Activated T-helper 2 cell treated with anti-CD3 and anti-CD28 coated beads, Interferon-gamma antibody, Interleukin-2, Interleukin-4, amounts not matched to agents 10 μg/mL and 5 μg/mL and 100 μg/mL, durations not matched to agents 14 hours and 24 hours and 36 hours (primary cell): ENCODE measurements at places on chromosomes 5 and 9.

- no peak for DNase-seq
Measured at GRCh38 chr5:147913786-147914185, 7.4 kb upstream of the C5orf46 start.

DNA sequence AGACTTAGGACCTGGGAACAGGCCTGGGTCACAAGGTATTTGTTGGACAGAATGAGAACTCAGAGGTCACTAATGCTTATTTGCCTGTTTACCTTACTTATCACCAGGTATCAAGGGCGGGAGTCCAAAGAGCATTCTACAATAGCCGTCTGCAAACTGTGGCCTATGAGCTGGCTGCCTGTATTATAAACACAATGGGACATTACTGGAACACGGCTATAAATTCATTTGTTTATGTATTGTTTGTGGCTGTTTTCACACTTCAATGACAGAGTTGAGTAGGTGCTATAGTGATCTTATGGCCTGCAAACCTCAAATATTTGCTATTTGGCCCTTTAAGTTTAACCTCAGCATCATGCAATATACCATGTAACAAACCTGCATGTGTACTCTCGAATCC lies 76.6 kb upstream of the ASTN2 start:
- no peak for DNase-seq

DNA sequence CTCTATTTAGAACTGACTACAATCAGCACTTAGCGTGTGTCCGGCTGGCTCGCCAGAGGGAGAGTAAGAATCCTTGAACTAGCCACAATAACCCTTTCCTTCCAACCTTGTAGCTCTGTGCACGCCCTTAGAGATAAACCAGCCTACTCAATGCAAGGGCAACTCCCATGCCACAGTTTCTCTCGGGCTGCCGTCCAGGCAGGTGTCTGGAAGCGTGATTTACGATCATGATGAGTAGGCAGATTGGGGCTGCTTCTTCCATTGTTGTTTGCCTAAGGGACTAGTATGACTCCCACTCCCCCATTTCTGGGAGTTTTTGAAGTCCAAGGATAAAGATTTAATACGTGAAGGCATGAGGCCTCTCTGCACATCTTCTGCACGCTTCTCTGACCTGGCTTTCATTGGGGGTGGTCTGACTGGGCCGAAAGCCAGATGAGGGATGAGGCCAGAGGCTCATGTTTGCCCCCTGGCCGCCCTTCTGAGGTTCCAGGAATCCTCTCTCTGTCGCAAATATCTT lies 134.0 kb upstream of the MYO10 start:
- DNase-seq: no peak

DNA sequence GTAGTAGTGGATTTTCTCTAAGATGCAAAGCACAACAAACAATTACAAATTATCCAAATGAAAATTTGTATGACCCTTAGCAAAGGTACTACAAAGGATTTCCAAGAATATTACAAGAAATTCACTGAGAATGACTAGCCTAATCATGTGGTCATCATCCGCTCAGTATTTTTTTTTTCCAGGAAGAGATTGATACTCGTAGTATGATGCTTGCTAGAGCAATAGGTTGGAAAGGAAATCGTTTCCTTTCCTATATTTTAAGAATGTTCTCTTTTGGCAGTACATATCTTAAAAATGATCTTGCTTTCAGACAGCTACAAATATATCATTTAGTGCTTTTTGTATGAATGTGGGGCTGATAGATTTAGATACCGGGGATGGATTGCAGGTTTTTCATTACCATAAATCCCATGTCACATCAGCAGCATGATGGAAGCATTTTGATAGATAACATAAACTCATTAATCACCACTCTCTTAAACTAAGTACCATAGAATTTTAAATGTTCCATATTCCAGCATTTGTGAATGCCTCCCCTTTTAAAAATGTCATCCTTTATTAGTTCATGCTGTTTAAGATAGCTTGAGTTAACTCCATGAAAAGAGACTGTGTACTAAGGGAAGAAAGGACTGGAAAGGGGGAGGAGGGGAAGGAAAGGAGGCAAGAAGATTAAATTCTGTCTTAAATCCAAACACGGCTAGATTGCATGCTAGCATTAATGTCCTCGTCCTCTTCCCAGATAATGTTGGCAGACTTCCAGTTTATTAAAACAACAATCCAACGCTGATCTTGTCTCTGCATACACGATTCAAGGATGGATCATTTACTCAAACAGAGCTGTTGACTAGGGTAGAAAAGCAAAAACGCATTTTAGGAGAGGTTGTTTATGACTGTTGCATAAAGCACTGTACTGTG lies 311.7 kb upstream of the ZNF608 start:
- DNase-seq: no peak

- DNase-seq: no peak
Measured at GRCh38 chr5:136053336-136054141, 24.8 kb downstream of the TGFBI start.

DNA sequence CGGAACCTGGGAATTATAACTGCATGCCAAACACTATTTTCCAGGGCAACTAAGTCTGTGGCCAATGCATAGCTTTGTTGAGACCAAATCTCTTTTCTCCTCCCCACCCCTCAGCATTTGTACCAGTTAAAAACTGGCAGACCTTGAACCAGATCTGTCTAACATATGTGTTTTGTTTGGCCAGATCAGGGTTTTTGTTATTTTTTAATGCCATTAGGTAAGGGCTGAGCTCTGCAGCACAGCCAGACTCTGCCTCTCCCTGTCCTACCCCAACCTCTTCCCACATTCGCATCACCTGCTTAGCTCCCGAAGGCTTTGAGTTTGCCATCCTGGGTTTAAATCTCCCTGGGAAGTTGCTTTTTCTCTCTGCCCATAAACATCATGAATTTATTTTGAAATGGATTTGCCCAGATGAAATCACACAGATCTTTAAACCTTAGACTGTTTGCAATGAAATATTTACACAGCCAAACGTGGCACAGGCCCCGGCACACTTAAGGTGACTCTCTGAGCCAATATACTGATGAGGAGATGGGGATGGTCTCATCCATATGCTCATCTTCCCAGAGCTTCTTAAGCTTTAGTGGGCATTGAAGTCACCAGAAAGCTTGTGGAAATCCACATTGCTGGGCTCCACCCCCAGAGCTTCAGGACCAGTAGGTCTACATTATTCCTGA lies 54.0 kb upstream of the ALDH1B1 start:
- no peak for DNase-seq

DNA sequence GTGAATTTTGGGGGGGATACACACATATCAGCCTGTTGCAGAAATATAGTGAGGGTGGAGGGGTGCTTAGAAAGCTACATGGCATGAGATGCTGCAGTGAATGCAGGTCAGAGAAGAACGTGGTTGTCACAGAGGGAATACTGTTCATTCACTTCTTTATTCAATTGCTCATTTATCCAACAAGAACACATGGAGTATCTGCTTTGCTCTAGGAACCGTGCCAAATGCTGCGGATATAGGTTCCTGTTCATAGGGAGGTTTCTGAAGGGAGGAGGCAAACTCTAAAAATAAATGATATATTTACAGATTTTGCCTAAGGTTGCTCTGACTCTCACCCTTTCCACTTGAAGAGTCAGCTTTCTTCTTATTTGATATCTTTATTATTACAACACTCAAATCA lies 444.3 kb upstream of the CLINT1 start:
- no peak for DNase-seq

GRCh38 chr5:14341571-14342230 lies 198.6 kb downstream of the TRIO start:
- DNase-seq: no peak

DNA sequence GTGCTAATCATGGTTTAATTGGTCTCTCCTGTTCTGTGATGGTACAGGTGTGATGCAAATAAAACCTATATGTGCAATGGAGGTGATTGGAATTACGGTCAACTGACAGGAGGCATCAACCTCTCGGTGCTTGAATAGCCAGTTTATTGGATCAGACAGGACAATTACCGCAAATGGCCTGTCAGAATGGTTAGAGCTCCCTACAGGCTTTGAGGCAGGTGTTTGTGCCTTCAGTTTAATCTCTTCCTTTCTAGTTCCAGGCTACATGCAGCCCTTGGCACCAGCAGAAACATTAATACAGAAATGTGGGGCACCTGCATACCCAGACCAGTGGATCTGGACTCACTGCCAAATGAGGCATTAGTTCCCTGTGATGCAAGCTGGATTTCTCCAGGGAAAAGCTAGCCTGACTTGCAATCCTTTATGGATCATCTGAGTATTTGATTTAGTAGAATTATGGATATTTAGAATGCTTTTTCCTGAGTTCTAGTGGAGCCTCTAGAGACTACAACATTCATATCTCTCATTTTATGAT lies 128.6 kb downstream of the MAT2B start:
- DNase-seq: no peak

DNA sequence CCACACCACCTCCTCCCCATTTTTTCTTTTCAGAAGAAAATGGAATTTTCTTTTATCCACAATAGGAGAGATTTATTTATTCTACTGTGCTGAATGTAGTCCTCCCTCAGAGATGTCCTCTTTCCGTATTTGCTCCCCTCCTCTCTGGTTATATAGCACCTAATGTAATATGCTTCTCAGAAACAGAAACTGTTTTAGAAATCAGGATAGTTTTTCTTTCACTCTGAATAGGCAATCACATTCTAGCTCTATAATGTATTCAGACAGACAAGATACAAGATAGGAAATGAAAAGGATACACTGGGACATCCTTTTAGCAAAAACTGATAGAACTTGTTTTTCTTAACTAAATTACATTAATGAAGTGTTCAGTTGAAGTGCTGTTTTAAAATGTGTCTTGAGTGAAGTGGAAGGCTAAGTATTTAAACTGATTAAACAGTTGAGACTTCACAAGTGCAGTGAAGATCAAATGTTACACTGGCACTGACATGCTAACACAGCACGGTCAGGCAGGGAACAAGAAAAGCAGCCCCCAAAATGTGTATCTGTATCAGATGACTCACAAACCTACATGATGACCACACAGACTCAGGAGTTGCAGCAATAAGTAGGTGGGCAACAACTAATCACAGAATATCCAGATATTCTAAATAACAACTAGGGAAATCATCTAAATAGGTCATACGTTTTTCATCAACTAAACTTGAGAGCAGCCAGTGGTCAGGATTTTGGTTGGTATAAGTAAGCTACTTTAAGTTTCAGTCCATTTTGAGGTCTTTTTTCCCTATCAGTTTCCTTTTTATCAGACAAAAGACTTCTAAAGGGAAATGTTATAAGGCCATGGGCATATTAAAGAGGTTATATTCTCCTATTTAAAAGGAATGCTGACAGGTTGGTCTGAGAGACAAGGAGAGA lies 260.4 kb downstream of the MLLT3 start:
- DNase-seq: no peak

GRCh38 chr9:114894206-114894605 lies 36.2 kb downstream of the TNFSF8 start:
- no peak for DNase-seq

DNA sequence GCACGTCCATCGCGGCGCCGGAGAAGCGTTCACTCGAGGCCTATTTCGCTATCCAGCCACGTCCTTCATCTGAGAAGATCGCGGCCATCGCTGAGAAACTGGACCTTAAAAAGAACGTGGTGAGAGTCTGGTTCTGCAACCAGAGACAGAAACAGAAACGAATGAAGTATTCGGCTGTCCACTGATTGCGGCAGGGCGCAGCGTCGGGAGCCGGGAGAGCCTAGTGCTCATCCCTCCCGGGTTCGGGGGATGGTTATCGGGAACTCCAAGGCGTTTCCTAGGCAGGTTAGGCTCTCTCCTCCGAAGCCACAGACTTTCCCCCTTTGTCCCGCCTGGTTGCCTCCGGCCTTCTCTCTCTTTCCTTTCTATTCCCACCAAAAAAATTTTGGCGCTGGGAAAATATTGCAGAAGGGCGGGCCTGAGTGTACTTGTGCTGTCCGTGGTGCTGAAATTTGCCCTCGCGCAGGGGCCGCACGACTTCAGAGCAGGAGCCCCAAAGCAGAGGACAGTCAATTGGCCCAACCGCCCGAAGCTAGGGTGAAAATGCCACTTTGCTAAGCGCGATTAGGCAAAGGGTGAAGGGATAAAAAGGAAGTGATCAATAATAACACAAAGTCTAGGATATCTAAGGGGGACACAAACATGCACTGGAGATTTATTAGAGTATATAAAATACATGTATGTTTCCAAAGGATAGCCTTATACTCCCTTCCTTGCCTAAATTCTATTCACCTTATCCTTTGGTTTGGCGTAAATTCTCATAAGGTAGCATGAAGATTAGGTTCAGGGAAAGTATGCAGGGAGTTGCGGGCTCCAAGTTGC lies 1.8 kb downstream of the POU4F3 start:
- DNase-seq: peak; percentile 24

DNA sequence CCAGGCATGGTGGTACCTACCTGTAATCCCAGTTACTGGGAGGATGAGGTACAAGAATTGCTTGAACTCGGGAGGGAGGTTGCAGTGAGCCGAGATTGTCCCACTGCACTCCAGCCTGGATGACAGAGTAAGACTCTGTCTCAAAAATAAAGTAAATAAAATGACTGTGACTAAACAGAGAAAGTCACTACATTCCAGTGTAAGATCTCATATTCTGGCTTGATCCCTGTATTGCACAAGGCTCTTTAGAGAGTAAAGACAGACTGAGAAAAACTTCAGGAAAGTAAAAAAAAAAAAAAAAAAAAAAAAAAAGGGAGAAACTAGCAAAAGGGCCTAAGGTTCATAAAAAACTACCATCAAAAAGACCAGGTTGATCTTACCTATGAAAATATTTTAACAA lies 106.6 kb upstream of the PJA2 start:
- no peak for DNase-seq

DNA sequence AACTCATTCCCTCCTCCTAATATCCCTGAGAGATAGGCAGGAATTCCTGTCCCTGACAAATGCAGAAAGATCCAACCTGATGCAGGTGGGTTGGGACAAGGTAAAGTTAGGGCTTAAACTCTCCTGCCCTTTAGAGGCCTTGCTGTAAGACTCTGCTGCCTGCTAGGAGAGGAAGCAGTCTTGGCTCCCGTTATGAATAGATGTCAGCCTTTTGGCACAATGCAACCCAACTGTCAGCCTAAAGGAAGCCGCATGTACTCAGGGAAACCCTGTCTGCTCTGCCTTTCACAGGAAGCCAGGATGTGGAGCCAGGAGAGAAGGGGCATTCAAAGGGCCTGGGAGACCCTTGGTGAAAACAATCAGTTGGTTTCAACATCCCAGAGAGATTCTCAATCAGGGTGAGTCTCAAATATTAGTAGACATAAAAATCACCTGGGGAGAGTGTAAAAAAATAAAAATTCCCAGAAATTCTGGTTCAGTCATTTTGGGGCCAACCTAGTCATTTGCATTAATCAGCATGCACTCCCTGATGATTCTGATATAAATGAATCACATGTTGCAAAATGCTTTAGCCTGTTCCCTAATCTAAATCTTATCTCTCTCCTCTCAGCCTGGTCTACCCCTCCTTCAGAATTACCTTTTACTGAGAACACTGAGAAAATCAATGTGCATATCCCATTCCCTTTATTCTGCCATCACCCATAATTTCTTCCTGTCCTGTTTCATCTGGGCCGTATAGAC lies 136.2 kb upstream of the TRIM32 start:
- no peak for DNase-seq

- DNase-seq: no peak
Measured at GRCh38 chr9:95103871-95104580, 213.5 kb downstream of the FANCC start.

- no peak for DNase-seq
Measured at GRCh38 chr5:91302305-91302704, 80.8 kb downstream of the ARRDC3 start.
